Epithelial cell of prostate (primary cell): ENCODE measurements at places on chromosomes 6 and 20.

DNA sequence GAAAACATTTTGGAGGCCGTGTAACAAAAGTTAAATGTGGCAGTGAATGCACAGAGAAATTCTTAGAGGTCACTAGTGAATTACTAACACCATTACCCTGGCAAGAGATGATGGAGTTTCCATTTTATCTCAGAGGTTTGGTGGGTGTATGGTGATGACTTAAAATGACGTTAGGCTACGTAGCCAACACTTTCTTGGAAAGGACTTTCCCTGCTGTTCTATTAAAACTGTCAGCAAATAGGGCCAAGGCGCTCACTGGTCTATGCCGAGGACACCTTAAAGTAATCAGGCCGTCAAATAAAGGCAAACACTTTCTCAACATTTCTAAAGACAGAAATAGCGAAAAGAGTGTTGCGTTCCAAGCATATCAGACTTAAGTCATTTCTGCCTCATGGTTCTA lies 160.8 kb downstream of the GMPR start:
- DNase-seq: no peak

GRCh38 chr6:17469006-17469832 lies 75.8 kb downstream of the CAP2 start:
- no peak for DNase-seq

GRCh38 chr6:17064975-17065374 lies 36.9 kb upstream of the STMND1 start:
- DNase-seq: no peak

DNA sequence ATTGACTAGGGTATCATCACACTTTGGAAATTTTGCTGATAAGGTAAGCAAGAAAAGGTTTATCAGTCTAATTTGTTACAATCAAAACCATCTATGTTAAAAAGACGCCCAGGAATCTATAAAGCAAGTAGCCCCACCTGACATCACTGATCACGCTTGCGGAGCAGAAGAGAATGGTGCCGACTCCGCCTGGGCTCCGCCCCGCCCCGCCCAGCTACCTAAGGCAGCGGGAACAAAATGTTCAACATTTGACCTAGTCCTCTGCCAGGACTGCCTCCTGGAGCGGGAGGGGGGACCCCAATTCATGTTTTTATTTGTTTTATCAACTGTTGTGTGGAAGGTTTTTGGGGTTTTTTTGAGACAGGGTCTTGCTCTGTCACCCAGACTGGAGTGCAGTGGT lies 520.5 kb downstream of the PREX1 start:
- no peak for DNase-seq

DNA sequence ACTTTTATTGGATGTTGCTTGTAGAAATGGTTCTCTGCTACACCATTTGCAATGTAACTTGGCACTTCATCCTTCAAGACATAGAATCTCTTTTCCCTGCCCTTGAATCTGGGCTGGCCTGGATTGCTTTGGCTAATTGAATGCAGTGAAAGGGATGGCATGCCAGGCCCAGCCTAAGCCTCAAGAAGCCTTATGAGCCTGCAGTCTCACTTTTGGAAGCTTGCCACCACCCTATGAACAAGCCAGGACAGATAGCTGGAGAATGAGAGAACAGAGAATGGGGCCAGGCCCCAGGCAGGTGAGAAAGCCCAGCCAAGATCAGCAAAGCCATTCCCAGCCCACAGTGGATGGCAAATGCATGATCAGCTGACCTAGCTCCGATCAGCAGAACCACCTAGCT lies 350.7 kb upstream of the RNF24 start:
- DNase-seq: peak; percentile 68

DNA sequence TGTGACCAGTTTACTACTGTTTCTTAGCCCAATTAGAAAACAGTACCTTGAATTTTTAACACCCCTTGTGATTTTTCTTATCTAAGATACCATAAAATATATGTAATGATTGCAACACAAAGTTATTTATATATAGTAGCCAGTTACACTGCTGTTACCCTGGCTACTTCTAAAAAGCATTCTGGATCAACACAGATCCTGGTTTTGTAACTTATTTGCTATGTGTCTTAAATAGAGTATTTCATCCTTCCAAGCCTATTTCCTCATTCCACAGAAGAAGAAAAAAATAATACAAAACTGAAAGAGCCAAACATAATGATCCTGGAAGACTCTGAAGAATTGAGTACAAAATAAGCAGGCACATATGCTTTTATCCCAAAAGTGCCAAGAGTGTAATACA lies 19.0 kb upstream of the GSTA4 start:
- no peak for DNase-seq

GRCh38 chr20:41145821-41146620 lies 8.7 kb downstream of the PLCG1 start:
- DNase-seq: no peak

- no peak for DNase-seq
Observed at GRCh38 chr6:19736066-19736465, 101.1 kb upstream of the ID4 start.

- no peak for DNase-seq
Observed at GRCh38 chr6:38637756-38638155, 2.0 kb downstream of the BTBD9 start.

DNA sequence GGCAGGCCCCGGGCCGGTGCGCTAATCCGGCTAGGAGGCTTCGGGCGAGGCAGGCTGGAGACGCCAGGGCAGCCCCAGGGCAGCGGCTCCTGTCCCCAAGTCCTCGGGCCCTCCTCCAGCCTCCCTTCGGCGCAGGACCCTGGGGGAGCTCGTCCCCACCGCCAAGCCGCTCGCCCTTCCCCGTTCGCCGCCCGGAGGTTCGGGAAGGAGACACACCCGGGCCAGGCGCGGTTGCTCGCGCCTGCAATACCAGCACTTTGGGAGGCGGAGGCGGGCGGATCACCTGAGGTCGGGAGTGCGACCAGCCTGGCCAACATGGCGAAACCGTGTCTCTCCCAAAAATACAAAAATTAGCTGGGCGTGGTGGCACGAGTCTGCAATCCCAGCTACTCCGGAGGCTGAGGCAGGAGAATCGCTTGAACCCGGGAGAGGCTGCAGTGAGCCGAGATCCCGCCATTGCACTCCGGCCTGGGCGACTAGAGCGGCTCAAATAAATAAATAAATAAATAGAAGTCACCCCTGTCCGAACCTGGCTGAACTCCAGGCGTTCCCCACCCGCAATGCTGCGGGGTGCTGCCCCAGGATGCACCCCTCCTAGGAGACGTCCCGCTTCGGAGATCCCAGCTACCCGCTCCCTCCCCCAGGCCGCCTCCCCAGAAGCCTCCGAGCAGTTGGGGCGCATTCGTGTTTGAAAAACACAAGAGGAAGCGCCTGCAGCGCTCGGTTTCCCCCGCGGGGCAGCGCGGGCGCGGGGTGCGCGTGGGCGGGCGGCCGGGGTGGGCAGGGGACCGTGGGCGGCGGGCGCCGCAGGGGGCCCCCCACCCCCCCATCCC lies 27.5 kb downstream of the SERPINB9 start:
- DNase-seq: no peak

DNA sequence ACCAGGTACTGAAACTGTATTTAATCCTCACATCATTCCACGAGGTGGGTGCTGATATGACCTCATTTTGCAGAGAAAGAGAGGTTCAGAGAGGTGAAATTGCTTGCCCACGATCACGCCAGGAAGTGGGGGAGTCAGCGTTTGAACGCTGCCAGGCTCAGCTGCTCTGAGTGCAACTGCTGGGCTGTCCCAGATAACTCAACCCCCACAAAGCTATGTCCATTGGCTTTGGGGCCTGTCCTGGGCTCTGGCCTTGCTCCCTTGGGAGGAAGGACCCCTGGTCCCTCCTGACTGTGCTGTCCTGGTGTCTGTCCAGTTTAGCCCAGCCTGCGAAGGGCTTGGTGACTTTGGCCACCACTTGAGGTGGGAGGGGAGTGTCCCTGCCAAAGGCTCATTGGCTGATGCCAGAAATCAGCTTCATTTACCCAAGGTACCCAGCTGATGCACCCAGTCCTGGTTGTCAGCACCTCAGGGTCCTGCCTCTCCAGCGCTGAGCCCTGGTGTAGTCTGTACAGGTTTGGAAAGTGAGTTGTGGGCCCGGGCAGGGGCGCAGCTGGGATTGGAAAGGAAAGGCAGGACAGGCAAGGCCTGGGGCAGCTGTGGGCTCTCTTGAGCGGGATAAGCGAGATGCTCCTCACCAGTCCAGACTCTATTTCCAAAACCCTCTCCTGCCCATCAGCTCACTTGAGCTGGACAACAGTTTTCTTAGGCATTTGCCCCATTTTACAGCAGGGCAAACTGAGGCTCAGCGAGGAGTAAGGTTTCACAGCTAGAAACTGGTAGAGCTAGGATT lies 38.5 kb downstream of the SUN5 start:
- no peak for DNase-seq

DNA sequence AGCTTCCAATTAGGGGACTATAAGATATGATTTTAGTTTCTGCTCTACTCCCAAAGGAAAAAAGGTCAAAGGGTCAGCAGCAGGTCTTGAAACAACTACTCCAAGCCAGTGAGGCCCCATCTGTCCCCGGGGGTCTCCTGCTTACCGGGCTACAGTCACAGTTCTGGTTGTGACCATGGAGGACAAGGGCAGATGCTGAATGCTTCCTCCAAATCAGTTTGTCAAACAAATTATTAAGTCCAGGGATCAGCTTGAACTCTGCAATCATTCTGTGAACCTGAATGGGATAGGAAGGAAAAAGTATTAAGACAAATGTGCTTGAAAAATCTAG lies 60.2 kb downstream of the MYH7B start:
- no peak for DNase-seq

- DNase-seq: no peak
Observed at GRCh38 chr6:137768935-137769334, 98.1 kb upstream of the TNFAIP3 start.

GRCh38 chr20:20401991-20402390 lies 34.1 kb downstream of the INSM1 start:
- DNase-seq: no peak

GRCh38 chr6:170438402-170438753 lies 114.7 kb downstream of the PSMB1 start:
- peak; percentile 98 for DNase-seq

DNA sequence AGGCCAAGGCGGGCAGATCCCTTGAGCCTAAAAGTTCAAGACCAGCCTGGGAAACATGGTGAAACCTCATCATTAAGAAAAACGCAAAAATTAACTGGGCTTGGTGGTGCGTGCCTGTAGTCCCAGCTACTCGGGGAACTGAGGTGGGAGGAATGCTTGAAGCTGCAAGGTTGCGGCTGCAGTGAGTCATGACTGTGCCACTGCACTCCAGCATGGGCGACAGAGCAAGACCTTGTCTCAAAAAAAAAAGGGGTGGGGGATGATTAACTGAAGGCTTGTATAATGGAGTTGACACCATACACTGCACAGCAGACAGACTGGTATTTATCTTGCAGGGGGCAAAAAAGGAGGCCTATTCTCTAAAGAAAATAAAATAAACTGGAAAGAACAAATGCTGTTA lies 27.7 kb downstream of the SRPK1 start:
- DNase-seq: no peak

DNA sequence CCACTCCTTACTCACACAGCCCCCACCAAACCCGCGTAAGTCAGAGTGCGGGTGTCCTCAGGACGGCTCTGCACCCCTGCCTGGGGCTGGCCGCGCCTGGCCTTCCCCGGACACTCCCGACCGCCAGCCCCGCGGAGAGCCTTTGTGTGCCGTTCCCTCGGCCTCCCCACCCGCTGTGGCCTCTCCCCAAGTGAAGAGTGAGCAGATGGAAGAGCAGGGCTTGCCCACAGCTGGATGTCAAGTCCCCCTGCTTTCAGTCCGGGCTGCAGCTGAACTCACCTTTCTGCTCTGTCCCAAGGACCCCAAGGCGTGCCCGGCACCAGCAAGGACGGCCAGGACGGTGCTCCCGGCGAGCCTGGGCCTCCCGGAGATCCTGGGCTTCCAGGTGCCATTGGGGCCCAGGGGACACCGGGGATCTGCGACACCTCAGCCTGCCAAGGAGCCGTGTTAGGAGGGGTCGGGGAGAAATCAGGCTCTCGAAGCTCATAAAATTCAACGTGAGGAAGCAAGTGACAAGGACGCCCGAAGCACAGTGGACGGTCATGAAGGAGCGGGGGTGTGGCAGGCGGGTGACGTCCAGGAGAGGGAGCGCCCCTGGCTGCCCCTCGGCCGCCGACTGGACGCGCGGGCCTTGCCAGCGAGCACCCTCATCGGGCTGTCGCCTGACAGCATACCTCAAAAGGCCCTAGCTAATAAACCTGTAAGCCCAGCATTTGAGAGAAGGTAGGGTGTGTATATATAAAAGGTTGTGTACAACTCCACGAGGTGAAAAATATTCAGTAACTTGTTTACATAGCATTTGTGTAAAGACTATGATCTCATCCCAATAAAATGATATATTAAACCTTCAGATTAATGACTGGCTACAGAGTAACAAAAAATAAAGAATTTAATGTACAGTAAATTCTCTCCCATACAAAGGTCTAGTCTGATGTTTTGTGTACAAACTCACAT lies 21.1 kb downstream of the TCFL5 start:
- DNase-seq: no peak

DNA sequence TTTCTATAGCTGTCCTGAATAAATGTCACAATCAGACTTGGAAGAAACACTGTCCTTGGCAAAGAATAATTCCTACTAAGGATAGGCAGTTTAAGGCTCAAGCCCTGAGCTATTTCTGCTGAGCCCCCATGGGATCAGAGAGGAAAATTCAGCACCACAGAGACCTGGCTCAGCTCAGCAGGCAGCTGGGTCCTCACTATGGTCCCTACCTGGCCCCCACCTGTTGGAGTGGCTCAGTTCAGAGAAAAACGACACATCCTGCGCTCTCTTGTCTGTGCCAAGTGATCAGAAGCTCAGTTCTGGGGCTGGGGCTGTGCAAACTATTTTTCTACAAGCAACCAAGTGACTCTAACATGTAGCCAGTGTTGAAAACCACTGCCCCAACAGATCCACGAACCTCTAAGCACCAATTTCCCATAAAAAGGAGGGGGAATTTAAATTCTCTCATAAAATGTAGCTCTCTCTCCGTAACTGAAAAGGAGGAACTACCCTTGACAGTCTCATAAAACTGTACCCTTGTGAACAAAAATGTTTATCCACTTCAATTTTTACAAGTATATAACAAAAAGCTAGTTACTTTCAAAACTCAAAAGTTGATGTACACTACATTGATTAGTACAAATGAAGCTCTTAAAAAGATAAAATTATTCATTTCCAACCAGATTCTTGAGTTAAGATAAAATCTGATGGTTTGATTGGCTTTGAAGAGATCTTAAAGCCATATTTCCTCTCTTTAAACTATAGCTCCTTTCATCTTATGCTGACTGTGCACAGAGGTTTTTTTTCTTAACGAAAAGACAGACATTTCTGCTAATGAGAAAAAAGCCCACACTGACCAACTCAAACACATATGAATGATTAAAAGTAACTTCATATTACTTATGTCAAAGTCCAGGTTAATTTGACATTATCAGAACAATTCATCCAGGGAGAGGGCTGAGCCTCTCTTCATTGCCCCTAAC lies 52.0 kb downstream of the KIF13A start:
- no peak for DNase-seq
